Osteocyte (in vitro differentiated cells): ENCODE measurements at places on chromosomes 5 and 9.
A peak's percentile ranks its signal among the peaks of the same experiment; 100 is the strongest.

DNA sequence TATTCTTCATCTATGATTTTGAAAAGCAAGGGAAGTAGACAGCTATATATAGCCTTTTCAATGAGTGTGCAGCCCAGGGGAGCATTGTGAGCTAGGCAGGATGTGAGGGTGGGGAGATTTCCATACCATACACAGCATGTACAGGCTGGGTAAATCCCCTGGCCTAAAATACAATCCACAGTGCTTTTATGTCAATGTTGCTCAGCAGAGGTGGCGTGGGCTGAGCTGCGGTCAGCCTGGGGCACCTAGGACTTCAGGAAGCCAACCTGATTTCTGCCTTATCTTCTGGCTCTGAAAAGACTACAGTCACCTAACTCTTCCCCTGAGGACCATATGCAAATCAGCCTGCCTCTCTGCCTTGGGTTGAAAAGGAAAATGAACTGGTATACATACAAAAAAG lies 6.3 kb upstream of the GARIN3 start:
- no peak overlapping the region for H3K4me3 ChIP-seq
- peaks cover 22% of the 10 kb centered on the region for H3K27me3 ChIP-seq
- no peaks in the 10 kb centered on the region for H3K36me3 ChIP-seq
- H3K4me1 ChIP-seq, result no peaks in the 10 kb centered on the region
- no peak for DNase-seq
- no peak overlapping the region for H3K27ac ChIP-seq

DNA sequence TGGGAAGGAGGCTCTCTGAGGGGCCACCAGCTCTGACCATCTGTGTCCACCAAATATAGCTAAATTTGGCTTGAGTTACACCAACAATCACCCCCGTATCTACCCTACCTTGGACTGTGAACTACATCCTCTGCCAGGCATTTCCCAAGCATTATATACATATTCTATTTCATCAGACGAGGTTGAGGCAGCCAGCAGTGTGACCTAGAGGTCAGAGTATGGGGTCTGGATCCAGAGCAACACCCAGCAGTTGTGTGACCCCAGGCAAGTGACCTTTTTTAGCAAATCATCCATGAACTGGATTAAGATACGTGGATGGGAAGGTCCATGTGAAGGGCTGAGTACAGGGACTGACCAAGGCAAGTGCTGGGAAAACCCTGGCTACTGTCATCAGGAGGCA lies 180.6 kb downstream of the HSPA4 start:
- no peaks in the 10 kb centered on the region for H3K4me1 ChIP-seq
- no peak for DNase-seq
- peaks cover 3% of the 10 kb centered on the region for H3K27me3 ChIP-seq
- no peak overlapping the region for H3K4me3 ChIP-seq
- H3K36me3 ChIP-seq, result no peaks in the 10 kb centered on the region
- H3K27ac ChIP-seq, result no peak overlapping the region

- H3K27ac ChIP-seq, result no peak overlapping the region
- H3K4me3 ChIP-seq, result no peak overlapping the region
- no peaks in the 10 kb centered on the region for H3K36me3 ChIP-seq
- H3K27me3 ChIP-seq, result no peaks in the 10 kb centered on the region
These were observed 34.9 kb downstream of the DMRT1 start for GRCh38 chr9:876425-876824.

GRCh38 chr5:142486020-142486419 lies 161.2 kb upstream of the SPRY4 start:
- no peaks in the 10 kb centered on the region for H3K36me3 ChIP-seq
- no peaks in the 10 kb centered on the region for H3K27me3 ChIP-seq
- no peak overlapping the region for H3K27ac ChIP-seq
- no peak for DNase-seq
- H3K4me1 ChIP-seq, result peaks cover 18% of the 10 kb centered on the region
- no peak overlapping the region for H3K4me3 ChIP-seq

DNA sequence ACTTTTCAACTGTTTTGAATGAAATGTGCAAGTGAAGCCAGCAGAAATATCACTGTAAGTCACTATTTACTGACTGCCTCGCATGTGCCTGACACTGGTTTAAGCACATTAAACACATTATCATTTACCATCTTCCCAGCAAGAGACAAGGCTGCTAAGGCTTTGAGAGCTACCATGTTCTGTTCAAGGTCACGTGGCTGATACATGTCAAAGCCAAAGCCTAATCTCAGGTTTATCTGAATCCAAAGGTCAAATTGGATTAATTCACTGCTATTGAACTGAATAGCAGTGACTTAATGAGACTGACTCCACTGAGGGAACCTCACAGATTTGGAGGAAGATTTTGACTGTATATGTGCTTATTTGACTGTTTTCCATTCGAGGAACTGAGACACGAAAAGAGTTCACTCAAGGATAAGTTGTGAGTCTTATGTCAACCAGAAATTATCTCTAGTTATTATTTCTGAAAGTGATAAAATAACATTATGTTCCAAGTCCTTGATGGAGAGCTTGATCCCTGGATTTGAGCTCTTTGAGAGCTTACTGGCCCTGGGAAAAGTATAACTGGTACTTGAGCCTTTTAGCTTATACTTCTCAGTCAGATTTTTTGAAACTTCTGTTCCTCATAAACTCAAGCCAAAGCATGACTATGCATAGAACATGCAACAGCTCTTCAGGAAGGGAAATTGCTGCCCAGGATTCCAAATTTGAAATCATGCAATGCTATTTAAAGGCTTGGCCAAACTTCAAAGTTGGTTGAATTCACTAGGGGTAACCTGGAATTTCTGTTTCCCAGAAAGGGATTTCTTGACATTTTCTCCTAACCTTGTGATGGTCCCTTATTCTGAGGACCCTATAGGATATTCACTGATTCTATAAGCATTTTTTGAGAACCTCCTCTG lies 23.4 kb upstream of the ARHGAP26 start:
- H3K27ac ChIP-seq, result no peak overlapping the region
- H3K36me3 ChIP-seq, result no peaks in the 10 kb centered on the region
- H3K27me3 ChIP-seq, result no peaks in the 10 kb centered on the region
- H3K4me1 ChIP-seq, result peaks cover 38% of the 10 kb centered on the region
- H3K4me3 ChIP-seq, result no peak overlapping the region

DNA sequence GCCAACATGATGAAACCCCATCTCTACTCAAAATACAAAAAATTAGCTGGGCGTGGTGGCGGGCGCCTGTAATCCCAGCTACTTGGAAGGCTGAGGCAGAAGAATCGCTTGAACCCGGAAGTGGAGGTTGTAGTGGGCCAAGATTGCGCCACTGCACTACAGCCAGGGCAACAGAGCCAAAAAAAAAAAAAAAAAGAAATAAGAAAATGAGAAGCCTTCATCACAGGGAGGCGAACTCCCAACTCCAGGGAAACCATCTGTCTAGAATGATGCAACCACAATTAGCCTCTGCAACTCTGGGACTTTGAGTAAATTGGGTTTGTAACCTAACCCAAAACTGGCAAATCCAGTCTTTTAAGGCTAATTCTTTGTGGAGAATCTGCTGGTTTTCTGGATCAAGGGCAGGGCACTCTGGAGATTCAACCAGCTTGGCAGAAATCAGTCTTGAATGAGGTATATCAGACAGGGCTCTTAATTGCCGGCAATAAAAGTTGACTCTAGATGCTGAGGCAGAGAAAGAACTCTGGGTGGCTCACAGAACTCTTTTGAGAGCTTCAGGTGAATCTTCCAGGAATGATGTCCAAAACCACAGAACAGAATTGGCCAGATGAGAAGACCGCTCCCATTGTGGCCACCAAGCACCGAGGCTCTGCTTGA lies 9.9 kb downstream of the S100Z start:
- no peak overlapping the region for H3K27ac ChIP-seq
- DNase-seq, result no peak
- no peak overlapping the region for H3K4me3 ChIP-seq
- no peaks in the 10 kb centered on the region for H3K27me3 ChIP-seq
- H3K36me3 ChIP-seq, result no peaks in the 10 kb centered on the region
- H3K4me1 ChIP-seq, result peaks cover 5% of the 10 kb centered on the region

DNA sequence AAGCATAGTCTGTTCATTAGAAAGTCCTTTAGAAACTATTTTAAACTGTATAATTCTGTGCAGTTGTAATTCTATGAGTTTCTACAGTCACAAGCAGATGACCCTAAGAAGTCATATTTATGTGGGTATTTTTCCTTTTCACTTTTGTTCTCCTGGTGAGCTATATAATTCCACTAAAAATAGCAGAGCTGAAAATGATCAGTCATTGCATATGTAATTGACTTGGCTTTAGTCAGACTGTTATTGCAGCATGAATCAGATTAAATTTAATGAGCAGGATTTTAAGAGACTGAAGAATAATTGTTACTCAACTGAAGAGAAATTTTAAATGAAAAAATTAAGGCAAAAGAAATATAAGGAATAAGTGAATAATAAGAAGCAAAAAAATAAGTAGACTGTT lies 108.5 kb downstream of the MTREX start:
- H3K4me1 ChIP-seq, result peaks cover 45% of the 10 kb centered on the region
- no peak overlapping the region for H3K27ac ChIP-seq
- no peak for DNase-seq
- peaks cover 16% of the 10 kb centered on the region for H3K36me3 ChIP-seq
- no peaks in the 10 kb centered on the region for H3K27me3 ChIP-seq

DNA sequence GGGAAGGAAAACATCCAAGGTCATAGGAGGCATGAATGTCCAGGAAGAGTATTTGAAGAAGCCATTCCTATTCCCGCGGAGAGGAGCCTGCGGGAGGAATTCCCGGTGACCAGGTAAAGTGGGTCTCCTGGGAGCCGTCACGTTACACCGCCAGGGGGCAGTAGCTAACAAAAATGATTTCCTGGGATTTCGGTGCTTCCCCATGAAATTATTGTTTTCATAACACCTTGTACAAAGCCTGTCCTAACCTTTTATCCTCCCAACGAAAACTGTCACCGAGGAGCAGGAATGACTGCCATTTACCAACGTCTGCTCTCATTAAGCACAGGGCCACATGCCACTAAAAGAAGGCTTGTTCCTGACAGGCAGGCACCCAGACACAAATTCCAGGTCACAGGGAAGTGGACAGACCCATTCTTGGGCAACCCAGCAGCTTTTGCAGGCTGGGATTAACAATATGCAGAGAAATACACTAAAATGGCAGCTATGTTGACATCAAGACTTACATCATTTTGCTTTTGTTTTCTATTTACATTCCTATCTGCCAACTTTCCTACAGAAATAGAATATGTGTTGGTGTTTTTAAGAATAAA lies 41.2 kb upstream of the CTSL start:
- DNase-seq, result no peak
- peaks cover 66% of the 10 kb centered on the region for H3K36me3 ChIP-seq
- H3K27me3 ChIP-seq, result no peaks in the 10 kb centered on the region
- peaks cover 26% of the 10 kb centered on the region for H3K4me1 ChIP-seq
- no peak overlapping the region for H3K4me3 ChIP-seq

- no peak for DNase-seq
- H3K27ac ChIP-seq, result peak overlapping the region; percentile 95
- H3K4me3 ChIP-seq, result no peak overlapping the region
- H3K4me1 ChIP-seq, result peaks cover 58% of the 10 kb centered on the region
- H3K27me3 ChIP-seq, result no peaks in the 10 kb centered on the region
These were observed 17.1 kb downstream of the ENG start for GRCh38 chr9:127837346-127837745.

DNA sequence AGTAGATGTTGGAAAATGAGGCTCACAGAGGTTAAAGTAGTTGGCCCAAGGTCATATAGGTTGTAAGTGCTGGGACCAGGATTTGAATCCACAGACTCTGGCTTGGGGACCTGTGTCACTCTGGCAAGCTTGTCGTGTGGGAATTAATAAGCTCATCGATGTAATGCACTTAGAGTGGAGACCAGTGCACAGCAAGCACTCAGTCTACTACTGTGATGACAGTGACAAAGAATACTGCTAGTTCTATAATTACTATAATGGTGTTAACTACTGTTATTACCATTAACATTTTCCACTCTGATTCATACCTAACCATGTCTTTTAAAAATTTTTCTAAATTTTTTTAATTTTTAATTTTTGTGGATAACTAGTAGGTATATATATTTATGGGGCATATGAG lies 12.8 kb downstream of the PAM start:
- H3K4me3 ChIP-seq, result no peak overlapping the region
- peaks cover 4% of the 10 kb centered on the region for H3K4me1 ChIP-seq
- H3K36me3 ChIP-seq, result no peaks in the 10 kb centered on the region
- no peak for DNase-seq
- H3K27me3 ChIP-seq, result no peaks in the 10 kb centered on the region
- H3K27ac ChIP-seq, result no peak overlapping the region

- H3K36me3 ChIP-seq, result peaks cover 50% of the 10 kb centered on the region
- no peak overlapping the region for H3K4me3 ChIP-seq
- DNase-seq, result no peak
- no peaks in the 10 kb centered on the region for H3K27me3 ChIP-seq
- no peaks in the 10 kb centered on the region for H3K4me1 ChIP-seq
These were observed 159.6 kb downstream of the TLE4 start for GRCh38 chr9:79731171-79731890.

DNA sequence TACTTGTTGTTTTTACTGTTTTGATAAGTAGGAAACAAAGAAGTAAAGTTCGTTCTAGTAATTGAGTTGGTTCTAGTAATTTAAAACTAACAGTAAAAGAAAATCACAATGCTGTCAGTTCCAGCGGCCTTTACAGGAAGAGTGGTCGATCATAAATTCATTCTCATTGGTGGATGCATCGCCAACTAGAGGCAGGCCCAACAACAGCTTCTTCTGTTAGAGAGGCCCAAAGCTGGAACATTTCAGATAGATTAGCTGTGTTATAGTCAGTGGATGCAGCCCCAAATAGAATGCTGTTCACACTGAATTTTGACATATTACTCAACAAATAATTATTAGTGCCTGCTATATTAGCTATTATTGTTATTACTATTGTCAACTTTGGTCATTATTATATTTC lies 80.8 kb downstream of the ARRDC3 start:
- H3K27me3 ChIP-seq, result peaks cover 4% of the 10 kb centered on the region
- DNase-seq, result no peak
- H3K4me3 ChIP-seq, result no peak overlapping the region
- H3K36me3 ChIP-seq, result no peaks in the 10 kb centered on the region
- H3K4me1 ChIP-seq, result peaks cover 8% of the 10 kb centered on the region

DNA sequence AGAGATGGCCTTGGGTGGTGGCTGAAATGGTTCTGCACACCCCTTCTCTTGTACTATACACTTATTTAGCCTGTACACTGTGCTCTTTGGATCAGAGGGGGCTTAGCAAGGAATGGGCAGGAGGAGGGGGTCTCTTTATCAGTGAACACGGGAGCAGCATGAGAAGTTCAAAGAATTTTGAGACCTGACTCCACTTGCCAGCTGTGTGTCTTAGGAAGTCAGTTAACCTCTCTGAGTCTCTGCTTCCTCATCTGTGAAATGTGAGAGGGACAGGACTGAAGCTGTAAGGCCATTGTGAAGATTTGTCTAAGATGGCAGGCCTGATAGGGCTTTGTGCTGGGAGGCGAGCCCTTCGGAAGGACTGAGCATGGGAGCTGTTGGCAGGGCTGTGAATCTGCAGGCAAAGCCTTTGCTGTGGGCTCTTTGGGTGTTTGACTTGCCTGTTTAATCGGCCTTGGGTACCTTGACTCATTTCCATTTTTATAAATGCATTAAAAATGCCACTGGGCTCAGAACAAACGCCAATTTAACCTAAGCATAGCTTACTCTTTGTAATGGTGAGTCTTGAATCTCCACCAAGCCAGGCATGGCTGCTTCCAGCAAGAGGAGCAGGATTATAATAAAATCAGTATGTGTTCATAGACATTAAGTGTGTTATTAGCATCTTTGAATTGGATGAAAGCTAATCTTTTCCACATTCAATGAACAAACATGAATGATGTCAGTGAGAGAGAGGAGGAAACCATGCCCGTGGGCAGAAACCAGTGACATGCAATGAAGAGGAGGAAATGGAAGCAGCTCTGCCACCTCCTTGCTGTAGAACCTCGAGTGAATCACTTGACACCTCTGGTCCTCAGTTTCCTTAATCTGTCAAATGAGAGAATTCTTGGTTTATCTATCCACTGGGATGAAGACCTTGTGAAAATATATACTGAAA lies 89.4 kb downstream of the MACROH2A1 start:
- peaks cover 32% of the 10 kb centered on the region for H3K4me1 ChIP-seq
- no peaks in the 10 kb centered on the region for H3K36me3 ChIP-seq
- peak; percentile 27 for DNase-seq
- H3K27me3 ChIP-seq, result no peaks in the 10 kb centered on the region
- H3K27ac ChIP-seq, result peak overlapping the region; percentile 55
